A549 treated with Hydrocortisone at 1 μM for 4 hours (cell line): ENCODE measurements at places on chromosomes 1 and 21. TPM values are rescaled to one million over a fixed set of nuclear protein-coding genes. Genes with fewer than 3 reads are reported as not detected.

DPT gene
- not detected in 5 replicates for total RNA-seq

ZNF436 gene
- 4.9 to 6.6 TPM (median 5.4 TPM) in 5 replicates for total RNA-seq

TPTE gene
- total RNA-seq: not detected in 5 replicates

SLC5A9 gene
- total RNA-seq: 0.03 to 0.15 TPM (median 0.09 TPM) in 4 of 5 replicates, not detected in the other

MCOLN2 gene
- total RNA-seq: 2.1 to 2.7 TPM (median 2.4 TPM) in 5 replicates

ADAM30 gene
- not detected in 5 replicates for total RNA-seq

FAM167B gene
- total RNA-seq: 0.16 to 0.70 TPM (median 0.55 TPM) in 5 replicates
